ENCODE measurements at places on chromosomes 3 and 15.
A peak's percentile ranks its signal among the peaks of the same experiment; 100 is the strongest.

GRCh38 chr15:63440756-63441155 lies 59.1 kb upstream of the CA12 start:
- no peak for DNase-seq

- no peak for DNase-seq
Observed at GRCh38 chr3:149271669-149272068, 50.0 kb upstream of the CP start.

GRCh38 chr15:92005154-92005553 lies 151.6 kb downstream of the SLCO3A1 start:
- DNase-seq = no peak

DNA sequence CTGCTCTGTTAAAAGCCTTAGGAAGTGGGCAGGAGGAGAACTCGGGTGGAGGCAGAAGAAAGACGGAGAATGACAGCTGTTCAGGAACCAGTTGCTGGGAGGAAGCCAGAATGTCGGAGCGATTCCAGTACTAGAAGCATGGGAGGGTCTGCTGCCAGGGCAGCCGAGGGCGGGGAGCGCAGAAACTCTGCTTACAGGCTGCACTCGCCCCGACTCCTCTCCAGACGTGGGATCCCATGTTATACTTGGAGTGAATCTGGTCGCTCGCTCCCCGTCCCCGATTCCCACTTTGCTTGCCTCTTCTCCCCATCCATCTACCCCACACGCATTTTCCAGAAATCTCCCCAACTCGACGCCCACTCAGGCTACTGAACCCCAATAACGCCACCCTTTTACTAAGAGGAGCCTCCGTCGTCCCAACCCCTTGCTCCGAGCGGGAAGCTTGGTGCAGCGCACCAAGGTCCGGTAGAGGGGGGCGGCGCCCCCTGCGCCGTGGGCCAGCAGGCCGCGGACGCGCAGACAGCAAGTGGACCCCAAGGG lies 665 bp downstream of the GATM start:
- DNase-seq = no peak

- peak; percentile 4 for DNase-seq
Observed at GRCh38 chr15:31559786-31560185, 233.2 kb downstream of the KLF13 start.

DNA sequence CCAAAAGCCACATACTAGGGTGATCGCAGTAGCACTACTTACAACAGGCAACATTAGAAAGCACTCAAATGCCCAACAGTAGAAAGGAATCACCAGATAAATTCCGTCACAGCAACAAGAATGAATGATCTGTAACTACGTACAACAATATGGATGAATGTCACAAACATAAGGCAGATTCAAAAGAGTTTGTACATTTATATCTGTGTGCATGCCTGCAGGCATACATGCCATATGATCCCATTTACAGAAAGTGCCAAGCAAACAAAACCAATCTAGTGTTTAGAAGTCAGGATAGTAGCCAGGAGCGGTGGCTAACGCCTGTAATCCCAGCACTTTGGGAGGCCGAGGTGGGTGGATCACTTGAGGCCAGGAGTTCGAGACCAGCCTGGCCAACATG lies 3.5 kb downstream of the IL17RB start:
- no peak for DNase-seq

DNA sequence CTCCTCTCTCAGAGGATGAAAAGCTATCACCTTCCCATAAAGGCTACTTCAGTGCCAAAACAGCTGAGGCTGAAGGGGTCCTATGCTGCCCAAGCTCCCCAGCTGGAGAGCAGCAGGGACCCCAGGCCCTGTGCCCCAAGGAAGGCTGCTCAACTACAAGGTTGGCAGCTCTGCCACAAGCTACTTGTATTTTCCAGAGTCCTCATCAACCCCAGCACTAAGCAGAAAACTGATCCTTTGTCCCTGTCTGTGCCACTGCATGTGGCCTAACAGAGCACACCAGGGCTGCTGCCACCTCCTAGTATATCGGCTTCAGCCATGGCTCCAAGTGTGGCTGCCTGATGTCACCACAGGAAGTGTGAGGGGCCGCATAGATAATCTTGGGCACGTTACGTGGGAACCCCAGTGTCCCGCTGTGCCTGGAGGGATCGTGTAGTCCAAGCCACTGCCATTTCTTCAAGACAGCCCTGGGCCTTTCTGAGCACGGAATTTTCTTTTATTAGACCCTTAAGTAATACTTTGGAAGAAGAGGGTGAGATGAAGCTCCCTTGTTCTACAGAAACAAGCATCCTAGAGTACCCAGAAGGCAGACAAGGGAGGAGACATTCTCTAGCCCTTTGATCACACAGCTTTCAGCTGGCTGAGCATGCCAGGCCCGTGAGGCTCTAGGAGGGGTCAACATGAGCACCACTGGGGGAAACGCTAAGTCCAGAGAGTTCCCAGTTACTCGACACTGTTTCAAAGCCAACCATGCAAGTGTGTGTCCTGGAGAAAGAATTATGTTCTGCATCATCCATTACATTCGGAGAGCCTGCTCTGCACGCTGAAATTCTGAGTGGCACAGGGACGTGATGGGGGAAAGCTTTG lies 60.7 kb downstream of the CAPN7 start:
- no peak for DNase-seq

GRCh38 chr15:101293122-101293521 lies 1.9 kb downstream of the SNRPA1 start:
- DNase-seq = no peak

DNA sequence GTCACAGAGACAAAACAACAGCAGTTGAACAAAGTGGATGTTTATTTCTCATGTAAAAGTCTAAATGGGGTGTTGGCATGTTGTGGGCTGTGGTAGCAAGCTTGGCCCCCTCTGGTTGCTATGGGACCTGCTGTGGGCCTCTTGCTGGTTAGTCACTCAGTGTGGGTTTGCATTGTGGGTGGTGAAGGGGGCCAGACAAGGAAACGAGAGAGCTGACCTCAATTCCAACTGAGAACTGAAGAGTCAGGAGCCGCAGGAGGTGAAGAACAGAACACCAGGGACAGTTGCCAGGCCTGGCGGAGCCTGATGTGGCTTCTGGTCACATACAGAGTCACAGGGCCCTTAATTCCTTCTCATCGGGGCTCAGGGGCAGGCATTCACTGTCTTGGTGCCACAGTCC lies 1.9 kb upstream of the ADPGK start:
- DNase-seq = peak; percentile 26

- peak; percentile 61 for DNase-seq
Observed at GRCh38 chr15:40439960-40440742, 602 bp upstream of the BAHD1 start.

GRCh38 chr15:87492321-87492720 lies 764.2 kb downstream of the NTRK3 start:
- DNase-seq = no peak

DNA sequence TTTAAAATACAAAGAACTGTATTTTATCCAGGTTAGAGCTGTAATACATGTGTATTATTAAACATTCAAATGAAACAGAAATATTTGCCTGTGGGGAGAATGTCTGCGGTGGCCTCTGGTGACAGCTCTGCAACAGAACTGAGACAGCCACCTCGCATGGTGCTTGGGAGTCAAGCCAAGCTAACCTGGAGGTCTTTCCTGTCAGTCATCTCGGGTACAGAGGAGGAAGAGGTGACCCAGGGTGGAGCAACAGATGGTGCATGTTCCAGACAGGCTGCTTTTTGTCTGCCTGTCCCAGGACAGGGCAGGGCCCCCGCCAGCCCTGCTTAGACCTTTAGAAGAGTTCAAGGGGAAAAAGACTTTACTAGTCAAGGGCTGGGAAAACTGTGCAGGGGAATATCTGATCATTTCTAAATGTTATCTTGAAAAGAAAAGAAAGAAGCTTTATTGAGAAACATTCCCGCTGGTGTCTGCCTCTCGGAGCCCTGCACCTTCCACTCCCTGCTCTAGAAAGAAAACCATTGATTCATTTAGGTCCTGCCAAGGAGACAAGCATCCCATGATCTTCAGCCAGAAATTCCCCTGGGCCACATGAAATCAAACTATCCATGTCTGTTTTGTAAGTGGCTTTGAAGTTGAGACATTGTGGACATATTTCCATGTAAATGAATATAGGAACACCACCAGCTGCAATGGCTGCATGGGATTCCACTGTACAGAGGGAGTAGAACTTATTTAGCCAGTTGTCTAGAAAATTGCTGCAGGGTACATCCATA lies 5.5 kb upstream of the NR2E3 start:
- DNase-seq = no peak

GRCh38 chr3:55725681-55726500 lies 238.8 kb upstream of the WNT5A start:
- no peak for DNase-seq

DNA sequence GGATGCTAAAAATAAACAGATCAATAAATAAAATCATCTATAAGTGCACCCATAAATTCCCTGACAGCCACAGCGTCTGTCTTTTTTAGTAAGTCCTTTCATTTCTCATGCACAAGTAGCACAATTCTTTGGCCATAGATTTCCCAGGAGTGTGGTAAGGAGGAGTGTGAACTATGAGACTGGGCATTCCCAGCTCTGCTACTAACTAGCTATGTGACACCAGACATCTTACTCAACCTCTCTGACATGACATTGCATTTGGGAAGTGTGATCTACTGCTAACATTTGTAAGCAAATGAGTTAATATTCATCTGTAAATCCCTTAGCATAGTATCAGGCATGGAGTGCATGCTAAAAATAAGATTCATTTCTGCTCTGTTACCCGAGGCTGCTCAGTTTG lies 301.7 kb downstream of the NTRK3 start:
- DNase-seq = no peak

All from M059J (cell line).